ENCODE measurements at places on chromosomes 7 and 10. TPM values are rescaled to one million over a fixed set of nuclear protein-coding genes. Genes with fewer than 3 reads are reported as not detected.

DNA sequence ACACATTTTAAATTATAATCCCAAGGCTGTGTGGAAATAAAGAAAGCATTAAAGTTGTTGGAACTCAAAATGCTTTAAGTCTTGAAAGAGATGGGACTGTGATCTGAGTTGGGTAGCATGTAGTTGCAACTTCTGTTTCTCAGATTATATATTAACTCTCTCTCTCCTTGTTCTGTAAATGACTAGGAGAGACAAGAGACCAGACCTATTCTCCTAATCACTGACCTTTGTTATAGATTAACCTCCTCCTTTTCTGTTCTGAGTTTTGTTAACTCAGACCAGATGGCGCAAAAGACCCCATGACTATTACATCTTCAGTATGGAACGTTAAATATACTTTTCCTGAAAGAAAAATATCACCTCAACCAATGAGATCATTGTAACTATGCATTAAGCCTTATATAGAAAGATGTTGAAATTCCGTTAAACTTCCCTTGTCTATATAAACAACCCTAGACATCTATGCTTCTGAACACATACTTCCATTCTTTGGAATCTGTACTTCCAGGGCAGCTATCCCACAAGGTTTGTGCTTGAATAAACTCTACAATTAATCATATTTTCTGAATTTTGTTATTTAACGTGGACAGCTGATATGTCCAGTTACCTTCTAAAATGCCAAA is 143.5 kb upstream of the TRIM24 start:
- DNase-seq, result no peak

GRCh38 chr10:119290301-119291048 is 83.1 kb downstream of the GRK5 start:
- no peak for DNase-seq

DNA sequence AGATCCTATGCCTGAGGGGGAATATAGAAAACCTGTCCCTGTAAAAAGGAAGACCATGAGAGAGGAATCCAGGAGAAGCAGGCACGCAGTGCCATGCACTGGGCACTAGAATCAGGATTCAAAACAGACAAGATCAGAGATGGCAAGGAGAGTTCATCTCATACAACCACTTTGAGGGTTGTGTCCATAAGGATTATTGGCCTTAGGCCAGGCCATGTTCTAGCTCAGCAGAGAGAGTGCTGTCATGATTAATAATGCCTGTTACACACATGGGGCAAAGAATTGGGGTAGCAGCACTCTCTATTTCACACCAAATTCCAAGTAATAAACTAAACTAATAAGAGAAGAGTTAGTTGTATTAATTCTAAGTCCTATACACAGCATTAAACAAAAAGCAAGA is 29.1 kb downstream of the EZH2 start:
- no peak for DNase-seq

GRCh38 chr10:76453997-76454396 is 1022.6 kb downstream of the LRMDA start:
- no peak for DNase-seq

DNA sequence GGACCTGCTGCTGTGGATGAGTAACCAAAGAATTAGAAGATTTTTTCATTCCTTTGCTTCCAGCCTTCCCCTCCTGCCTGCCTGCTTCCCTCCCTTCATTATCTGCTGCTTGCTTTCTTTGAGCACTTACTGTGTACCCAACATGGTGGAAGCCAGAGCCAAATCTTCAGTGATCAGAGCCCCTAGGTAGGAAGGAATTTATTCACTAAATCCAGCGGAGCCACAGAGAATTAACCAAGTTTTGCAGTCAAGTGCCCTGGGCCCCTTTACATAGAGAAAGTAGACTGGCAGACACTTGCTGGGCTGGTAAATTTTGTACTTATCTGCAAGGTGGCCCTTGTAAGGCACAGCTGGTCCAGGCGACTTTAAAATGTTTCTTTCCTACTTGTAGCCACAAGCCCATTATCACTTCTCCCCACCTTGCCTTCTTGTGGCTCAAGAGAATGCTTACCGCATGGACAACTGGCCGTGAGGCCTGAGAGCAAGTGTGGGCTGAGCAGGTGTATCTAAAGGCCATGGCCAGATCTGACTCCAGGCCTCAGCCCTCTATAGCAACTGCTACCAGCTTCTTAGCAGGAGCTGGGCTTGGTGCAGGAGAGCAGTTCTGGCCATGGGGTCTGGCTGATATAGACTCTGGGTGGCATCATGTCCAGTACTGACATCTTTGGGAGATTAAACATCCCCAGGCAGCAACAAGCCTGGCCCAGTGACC is 11.1 kb downstream of the UNC5B start:
- DNase-seq, result no peak

DNA sequence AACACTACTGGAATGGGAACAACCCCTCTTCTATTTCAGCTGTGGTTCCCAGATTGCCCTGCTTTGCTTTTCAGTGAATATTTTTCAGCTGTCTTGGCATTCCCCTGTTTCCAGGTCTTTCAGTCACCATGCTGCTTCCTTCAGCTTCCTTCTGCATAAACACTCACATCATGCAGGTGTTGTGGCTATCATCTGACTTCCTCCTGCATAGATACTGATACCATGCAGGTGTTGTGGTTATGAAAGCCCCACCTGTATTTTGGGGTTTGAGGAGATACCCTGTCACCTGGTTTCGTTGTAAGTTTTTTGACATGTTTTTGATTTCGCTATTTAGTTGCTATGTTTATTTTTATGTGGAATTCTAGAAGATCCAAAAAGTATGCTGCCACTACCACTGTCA is 71.5 kb downstream of the SLC35B4 start:
- peak; percentile 2 for DNase-seq

GRCh38 chr10:18699849-18700840 is 40.9 kb downstream of the ARL5B start:
- no peak for DNase-seq

GRCh38 chr7:36278069-36278619 is 111.5 kb upstream of the ANLN start:
- no peak for DNase-seq

GRCh38 chr10:103781329-103782061 is 73.9 kb downstream of the SH3PXD2A start:
- peak; percentile 81 for DNase-seq

DNA sequence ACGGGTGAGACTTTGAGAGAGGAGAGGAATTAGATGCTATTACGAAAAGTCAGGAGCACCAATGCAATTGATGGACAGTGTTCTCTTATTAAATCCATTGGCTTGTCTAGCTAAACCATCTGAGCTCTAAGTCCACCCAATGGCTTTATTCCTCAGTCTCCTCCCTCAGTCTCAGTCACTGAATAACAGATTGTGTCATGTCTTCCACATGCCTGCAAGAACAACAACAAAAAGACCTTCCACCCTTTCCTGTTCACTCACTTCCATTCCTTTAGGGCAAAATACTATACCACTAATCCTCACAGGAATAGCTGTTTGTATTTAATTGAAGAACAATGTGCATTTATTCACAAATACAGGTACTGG is 154.8 kb upstream of the LAMB4 start:
- DNase-seq, result no peak

DNA sequence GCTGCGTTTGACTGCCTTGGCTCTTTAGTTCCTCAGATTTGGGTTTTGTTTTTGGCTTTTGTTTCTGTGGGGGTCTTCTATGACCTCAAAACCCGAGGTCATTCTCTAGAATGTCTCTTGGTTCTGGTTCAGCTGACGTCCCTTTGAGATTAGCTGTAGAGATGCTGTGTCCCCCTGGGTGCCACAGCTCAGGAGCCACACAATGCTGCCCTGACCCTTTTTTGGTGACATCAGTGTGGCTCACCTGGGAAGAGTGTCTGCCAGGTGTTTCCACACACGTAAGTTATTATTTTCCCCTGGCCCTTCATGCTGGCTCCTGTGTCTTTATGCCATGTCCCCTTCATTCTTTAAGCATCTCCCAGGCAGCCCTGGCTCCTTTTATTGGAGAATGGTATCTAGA is 89.8 kb upstream of the DDC start:
- DNase-seq, result no peak

GRCh38 chr7:117137868-117138267 is 184.6 kb downstream of the ST7 start:
- no peak for DNase-seq

GRCh38 chr7:139345042-139345441 is 3.9 kb downstream of the FMC1 start:
- no peak for DNase-seq

GRCh38 chr7:26035552-26035951 is 116.4 kb upstream of the NFE2L3 start:
- no peak for DNase-seq

The ECHS1 gene
- 97.7 TPM for total RNA-seq

The AKR1C1 gene
- total RNA-seq, result 66.9 TPM

The ANKRD30A gene
- total RNA-seq, result not detected

The HOXA5 gene
- total RNA-seq, result 26.6 TPM

The TET1 gene
- total RNA-seq, result 1.0 TPM
